ENCODE measurements at places on chromosomes 6 and 20.

DNA sequence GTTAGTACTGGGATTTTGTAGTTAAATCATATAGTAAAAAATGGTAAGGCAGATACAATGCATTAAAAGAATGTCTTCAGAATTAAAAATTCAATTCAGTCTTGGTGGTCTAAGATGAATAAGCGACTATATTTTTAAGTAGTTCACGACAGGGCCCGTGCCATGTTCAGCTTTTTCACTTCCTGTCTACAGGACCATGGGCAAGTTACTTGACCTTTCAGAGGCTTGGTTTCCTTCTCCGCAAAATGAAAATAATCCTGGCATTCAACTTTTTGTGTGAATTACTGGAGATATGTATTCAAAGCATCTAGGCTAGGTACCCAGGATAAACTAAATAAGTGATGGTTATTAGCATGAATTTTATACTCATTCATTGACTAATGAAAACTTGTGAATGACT is 216.0 kb downstream of the BTBD9 start:
- DNase-seq = no peak

GRCh38 chr20:32975698-32976674 is 28.2 kb downstream of the SUN5 start:
- no peak for DNase-seq

DNA sequence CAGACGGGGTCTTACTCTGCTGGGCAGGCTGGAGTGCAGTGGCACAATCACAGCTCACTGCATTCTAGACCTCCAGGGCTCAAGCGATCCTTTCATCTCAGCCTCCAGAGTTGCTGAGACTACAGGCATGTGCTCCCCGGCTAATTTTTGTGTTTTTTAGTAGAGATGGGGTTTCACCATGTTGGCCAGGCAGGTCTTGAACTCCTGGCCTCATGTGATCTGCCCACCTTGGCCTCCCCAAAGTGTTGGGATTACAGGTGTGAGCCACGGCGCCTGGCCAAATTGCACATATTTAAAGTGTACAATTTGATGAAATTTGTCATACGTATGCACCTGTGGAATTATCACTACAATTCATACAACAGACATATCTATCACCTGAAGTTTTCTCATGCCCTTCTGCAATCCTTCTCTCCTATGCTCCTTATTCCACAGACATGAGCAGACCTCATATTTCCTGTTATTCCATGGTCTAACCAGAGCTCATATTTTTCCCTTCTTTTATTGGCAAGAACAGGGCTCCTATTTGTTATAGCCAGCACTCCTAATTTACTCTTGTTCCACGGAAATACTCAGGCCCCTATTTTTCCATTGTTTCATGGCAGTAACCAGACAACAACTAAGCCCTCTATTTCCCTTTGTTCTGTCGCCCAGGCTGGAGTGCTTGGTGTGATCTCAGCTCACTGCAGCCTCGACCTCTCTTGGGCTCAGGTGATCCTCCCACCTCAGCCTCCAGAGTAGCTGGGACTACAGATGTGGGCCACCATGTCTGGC is 2.2 kb upstream of the CSTL1 start:
- no peak for DNase-seq

GRCh38 chr20:32988008-32988407 is 16.2 kb downstream of the SUN5 start:
- DNase-seq = no peak

- DNase-seq = no peak
Measured at GRCh38 chr6:133590814-133591213, 298.1 kb upstream of the TCF21 start.

DNA sequence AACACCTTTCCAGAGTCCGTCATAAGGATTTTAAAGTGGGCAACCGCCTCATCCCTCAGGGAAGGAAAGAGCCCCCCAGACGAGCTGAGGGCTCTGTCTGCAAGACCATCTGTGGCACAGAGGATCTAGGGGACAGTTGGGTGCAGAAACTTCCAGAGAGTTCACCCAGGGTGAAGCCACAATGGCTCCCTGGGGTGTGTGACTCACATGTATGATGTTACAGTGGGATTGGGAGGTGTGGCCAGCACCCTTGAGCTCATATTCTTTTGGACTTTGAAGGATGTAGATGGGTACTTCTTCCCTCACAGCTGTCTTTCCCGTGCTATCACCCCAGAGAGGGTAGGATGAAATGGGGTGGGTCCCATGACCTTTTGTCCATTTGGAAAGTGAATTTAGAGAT is 95.5 kb downstream of the NCR2 start:
- no peak for DNase-seq

- DNase-seq = peak; percentile 61
Measured at GRCh38 chr6:33126101-33126714, 50.4 kb downstream of the HLA-DPB1 start.

GRCh38 chr20:20820785-20821483 is 108.5 kb upstream of the RALGAPA2 start:
- DNase-seq = no peak

DNA sequence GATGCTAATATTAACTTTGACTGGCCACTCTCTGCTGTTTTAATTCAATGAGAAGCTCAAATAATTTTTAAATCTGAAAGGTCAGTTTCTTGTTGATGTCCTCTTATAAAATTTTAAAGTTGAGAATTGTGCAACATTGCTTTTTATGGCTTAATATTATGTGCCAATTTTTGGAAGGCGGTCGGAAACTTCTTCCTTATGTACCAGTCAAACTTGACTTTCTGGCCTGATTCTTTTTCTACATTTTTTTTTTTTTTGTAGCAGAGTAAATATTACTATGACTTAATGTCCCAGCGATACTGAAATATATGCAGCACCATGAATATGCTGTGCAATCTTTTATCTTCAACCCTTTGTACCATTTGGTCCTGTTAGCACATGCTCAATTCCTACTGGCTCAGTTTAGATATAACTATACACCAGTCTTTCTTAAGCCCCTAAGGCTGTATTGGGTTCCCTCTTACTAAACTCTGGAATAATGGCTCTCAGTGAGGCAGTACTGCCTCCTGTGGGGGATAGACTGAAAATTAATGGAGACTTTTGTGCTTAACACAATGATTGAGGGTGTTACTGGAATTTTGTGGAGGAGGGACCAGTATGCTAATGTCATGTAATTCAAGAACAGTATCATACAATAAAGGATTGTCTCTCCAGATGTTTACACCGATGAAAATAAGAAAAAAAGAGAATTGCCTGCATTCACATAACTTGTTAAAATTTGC is 156.4 kb upstream of the SYNCRIP start:
- no peak for DNase-seq

GRCh38 chr20:33790566-33790965 is 20.6 kb upstream of the CHMP4B start:
- DNase-seq = no peak
